Stimulated activated CD8-positive, alpha-beta memory T cell treated with anti-CD3 and anti-CD28 coated beads, Interleukin-2, amount 100 ng/mL, for 1 hour (primary cell): ENCODE measurements at places on chromosomes 5 and 9.

DNA sequence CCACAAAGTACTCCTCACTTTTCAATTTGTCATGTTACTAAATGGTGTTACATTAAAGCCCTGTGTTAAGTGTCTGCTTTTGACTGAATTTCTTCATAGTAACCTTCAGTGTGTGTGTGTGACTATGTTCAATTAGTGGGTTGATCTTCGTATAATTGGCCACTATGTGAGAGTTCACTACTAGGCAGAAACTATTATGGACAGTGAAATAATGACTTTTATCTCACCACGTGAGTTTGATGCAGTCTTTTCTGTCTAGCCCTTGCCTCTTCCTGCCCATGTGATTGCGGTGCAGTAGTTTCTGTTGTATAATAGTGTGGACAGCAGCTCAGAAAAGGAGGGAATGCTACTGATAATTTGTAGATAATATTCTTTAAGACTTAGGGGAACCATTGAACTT lies 1.8 kb upstream of the MAML1 start:
- no peak for DNase-seq

- DNase-seq: no peak
These were observed 6.2 kb downstream of the TRIM32 start for GRCh38 chr9:116693233-116693731.

- no peak for DNase-seq
These were observed 62.2 kb downstream of the BOD1 start for GRCh38 chr5:173554038-173554955.

DNA sequence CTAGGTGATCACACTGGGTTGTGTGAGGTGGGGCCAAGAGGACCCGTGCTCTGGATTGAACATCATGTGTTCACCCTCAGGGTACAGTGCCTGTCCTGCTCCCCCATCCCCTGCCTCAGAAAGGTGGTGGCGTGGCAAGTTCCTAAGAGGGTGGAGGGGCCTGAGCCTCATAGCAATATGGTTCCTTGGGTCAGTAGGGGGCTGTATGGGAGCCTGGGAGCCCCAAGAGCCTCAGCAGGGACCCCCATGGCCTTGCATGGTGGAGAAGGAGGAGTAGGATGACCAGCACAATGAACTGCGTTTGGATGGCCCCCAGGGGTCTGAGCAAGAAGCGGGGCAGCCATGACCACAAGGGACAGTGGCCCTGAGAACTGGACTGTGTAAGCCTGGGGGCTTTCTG lies 89.6 kb upstream of the SHB start:
- no peak for DNase-seq

DNA sequence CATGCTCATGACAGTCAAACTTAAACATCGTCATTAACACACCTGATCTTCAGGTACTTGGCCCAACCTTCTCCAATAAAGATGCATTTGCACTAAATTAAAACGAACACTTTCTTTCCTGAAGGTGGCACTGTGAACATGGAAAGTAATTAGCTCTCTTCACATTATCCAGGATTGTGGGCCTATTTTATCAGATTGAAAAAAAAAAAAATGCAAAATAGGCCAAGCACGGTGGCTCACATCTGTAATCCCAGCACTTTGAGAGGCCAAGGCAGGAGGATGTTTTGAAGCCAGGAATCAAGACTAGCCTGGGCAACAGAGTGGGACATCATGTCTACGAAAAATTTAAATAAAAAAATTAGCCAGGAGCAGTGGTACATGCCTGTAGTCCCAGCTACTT lies 14.4 kb upstream of the CDC20B start:
- DNase-seq: no peak

- DNase-seq: no peak
These were observed 377.1 kb downstream of the ACTL7B start for GRCh38 chr9:108478431-108479332.

GRCh38 chr9:129834489-129835127 lies 467 bp downstream of the C9orf78 start:
- no peak for DNase-seq

- no peak for DNase-seq
These were observed 219.0 kb upstream of the IRX1 start for GRCh38 chr5:3376611-3377010.

DNA sequence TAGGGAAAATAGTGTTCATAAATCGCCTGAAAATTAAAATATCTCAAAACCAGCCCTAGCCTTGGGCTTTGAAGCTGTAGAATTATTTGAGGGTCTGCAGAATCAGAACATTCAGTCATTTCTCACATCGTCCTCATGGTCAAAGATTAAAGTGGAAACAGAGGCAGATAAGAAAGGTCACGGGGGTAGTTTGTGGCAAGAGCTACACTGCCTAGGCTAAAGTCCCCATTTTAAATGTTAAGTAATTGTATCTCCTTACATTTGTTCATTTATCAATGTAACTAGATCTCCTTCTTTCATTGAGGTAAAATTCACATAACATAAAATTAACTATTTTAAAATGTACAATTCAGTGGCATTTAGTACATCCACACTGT lies 139.2 kb downstream of the TLE1 start:
- no peak for DNase-seq

DNA sequence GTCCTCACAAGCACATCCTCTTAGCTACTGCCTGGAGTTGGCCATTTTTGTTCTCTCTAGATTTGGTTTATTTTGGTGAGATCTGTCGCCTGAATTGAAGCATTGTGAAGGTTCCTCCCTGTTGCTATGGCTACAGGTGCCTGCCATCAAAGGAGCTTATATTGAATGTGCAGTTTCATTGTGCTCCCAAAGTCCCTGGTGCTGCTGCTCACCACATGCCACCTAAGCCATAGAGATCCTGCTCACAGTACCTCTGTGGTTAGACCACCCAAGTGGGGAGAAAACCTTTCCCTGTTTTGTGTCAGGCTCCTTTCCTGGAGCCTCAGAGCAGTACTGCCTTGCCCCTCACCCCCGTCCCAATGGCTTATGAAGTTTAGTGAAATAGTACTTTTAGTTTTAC lies 383.4 kb downstream of the TMEM38B start:
- no peak for DNase-seq

DNA sequence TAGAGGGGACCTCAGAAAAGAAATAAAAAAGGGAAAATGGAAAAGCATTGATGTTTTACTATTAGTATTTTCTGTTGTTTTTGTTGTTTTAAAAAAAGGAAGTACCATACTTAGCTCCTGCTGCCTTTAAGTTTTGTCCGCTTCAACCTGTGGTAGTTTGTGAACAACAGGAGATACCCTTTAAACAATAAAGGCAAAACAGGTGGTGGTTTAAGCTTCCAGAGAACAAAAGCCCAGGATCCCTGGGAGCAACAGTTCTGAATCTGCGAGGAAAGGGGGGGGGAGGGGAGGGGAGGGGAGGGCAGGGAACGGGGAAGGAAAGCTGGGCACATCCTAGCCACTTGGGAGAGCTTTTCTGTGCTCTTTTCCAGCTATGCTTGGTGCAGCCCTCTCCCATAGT lies 2.1 kb upstream of the PSIP1 start:
- no peak for DNase-seq

GRCh38 chr5:82312373-82312856 lies 34.3 kb upstream of the RPS23 start:
- no peak for DNase-seq

GRCh38 chr9:135309763-135310125 lies 169.8 kb upstream of the PPP1R26 start:
- DNase-seq: no peak
